Bone marrow (tissue), 2 donors: ENCODE measurements at places on chromosomes 5 and 9.
A peak's percentile ranks its signal among the peaks of the same experiment; 100 is the strongest.

DNA sequence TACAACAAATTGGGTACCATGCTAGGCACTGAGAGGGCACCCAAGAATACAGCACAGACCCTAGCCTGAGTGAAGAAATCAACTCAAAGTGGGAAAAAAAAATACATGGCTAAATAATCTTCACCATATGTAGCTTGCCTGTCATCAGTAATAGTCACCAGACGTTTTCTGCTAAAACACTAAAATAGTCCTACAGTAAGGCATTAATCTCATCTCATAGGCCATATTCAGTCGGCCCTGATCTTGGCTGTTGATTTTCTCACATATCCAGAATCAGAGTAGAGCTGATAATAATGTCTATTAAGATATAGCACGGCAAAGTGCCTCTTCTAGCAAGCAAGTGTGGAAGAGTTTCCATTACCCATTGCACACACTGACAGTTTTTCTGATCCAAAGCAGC is 322.1 kb upstream of the SLC30A5 start:
- no peak for DNase-seq

- no peak for DNase-seq
These were observed 698.3 kb downstream of the MAT2B start for GRCh38 chr5:164203581-164204225.

- no peak for DNase-seq
These were observed 210.2 kb upstream of the GAS1 start for GRCh38 chr9:87157366-87158031.

- DNase-seq: no peak
These were observed 509 bp downstream of the LVRN start for GRCh38 chr5:115962565-115963402.

DNA sequence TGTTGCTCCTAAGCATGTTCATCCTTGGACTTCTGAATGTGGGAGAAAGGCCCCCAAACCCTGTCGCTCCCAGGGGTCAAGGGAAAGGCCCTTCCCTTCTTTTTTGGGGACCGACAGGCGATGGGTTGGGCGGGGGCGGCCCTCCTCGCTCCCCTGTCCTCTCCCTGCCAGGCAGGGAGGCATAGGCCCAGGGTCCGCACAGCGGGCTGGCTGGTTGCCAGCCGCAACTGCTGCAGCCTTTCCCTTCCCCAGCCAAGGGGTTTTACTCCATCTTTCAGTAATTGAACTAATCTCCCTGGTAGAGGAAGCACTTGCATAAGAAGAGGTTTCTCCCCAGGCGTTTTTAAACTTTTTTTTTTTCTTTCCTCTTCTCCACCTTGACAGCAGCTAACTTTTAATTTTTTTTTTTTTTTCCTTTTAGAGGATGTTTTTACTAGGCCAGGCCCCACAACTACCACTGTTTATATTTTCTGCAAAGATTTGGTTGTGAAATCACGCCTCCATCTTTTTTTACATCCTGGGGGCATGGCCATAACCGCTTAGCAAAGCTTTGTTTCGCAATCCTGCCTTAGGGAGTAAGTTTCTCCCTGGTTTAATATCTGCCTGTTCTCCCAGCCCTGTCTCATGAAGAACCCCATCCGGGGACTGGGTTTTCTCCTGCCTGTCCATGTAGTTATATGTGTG is 216.9 kb upstream of the ZNF608 start:
- DNase-seq: no peak

DNA sequence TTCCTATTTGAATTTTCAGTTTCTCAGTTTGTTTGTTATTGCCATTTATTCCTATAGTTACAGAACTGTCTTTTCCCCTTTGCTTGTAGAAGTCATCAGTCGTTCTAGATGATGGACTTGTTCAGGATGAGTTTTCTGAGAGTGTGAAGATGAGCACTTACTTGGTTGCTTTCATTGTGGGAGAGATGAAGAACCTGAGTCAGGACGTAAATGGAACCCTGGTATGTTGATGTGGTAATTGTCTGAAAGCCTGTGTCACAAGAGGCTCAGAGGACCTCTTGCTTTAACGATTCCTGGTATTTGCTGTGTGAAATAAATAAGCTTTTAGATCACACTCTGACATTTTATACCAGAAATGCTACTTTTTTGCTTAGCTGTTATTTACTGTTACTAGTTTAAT is 50.6 kb downstream of the LNPEP start:
- no peak for DNase-seq

- DNase-seq: peak; percentile 32
These were observed 616 bp downstream of the RNF130 start for GRCh38 chr5:180070756-180071530.
